ENCODE measurements at places on chromosomes 1 and 21. TPM values are rescaled to one million over a fixed set of nuclear protein-coding genes. Genes with fewer than 3 reads are reported as not detected.

- DNase-seq, result no peak
- H3K36me3 ChIP-seq, result peaks cover 27% of the 10 kb centered on the region
- H3K4me3 ChIP-seq, result no peak overlapping the region
- no peak overlapping the region for H3K27ac ChIP-seq
- H3K4me1 ChIP-seq, result no peaks in the 10 kb centered on the region
These were observed 16.5 kb downstream of the NADK start for GRCh38 chr1:1761504-1762376.

- H3K27me3 ChIP-seq, result peaks cover 4% of the 10 kb centered on the region
- DNase-seq, result no peak
- no peaks in the 10 kb centered on the region for H3K36me3 ChIP-seq
- no peak overlapping the region for H3K4me3 ChIP-seq
- no peak overlapping the region for H3K27ac ChIP-seq
- H3K4me1 ChIP-seq, result no peaks in the 10 kb centered on the region
These were observed 440 bp downstream of the TNFRSF25 start for GRCh38 chr1:6465461-6466005.

GRCh38 chr1:189117072-189117770 is 1360.4 kb downstream of the BRINP3 start:
- H3K4me1 ChIP-seq, result no peaks in the 10 kb centered on the region
- no peak overlapping the region for H3K27ac ChIP-seq
- DNase-seq, result no peak

GRCh38 chr1:157490467-157491165 is 61.7 kb downstream of the FCRL5 start:
- H3K4me3 ChIP-seq, result no peak overlapping the region
- H3K27ac ChIP-seq, result no peak overlapping the region
- no peaks in the 10 kb centered on the region for H3K4me1 ChIP-seq

DNA sequence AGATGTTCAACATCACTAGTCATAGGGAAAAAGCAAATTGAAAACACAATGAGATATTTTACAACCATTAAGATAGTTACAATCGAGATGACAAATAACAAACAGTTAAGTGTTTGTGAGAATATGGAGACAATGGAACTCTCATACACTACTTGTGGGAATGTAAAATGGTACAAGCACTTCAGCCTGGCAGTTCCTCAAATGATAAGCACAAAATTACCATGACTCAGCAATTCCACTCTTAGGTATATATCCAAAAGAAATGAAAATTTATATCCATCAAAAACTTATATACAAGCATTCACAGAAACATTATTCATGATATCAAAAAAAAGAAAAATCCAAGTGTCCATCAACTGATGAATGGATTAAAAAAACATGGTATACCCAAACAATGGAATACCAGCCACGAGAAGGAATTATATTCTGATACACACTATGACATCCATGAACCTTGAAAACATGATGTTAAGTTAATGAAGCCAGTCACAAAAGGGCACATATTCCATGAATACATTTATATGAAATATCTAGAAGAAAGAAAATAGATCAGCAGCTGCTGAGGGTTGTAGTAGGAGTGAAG is 76.4 kb downstream of the EVI5 start:
- H3K4me3 ChIP-seq, result no peak overlapping the region
- no peaks in the 10 kb centered on the region for H3K27me3 ChIP-seq
- H3K27ac ChIP-seq, result no peak overlapping the region
- peak; percentile 28 for DNase-seq
- no peaks in the 10 kb centered on the region for H3K4me1 ChIP-seq

DNA sequence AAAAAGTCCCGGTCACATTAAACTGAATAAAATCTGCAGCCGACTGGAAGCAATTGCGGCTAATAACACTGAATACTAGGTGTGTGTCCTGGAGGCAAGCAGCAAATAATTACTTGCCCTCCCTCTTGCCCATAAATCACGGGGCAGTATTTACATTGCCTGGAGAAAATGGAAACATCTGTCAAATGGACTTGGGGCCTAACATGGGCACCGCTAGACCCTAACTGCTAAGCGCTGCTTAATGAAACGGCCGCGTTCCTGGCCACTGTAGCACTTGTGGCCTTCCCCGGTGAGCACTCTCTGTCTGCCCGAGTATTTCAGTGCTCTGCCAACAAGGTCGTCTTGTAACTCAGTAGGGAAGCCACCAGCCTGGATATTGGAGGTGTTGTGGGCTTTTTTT is 23.9 kb upstream of the KNCN start:
- H3K27me3 ChIP-seq, result no peaks in the 10 kb centered on the region
- H3K36me3 ChIP-seq, result peaks cover 2% of the 10 kb centered on the region
- H3K4me1 ChIP-seq, result no peaks in the 10 kb centered on the region
- DNase-seq, result no peak
- H3K4me3 ChIP-seq, result no peak overlapping the region

DNA sequence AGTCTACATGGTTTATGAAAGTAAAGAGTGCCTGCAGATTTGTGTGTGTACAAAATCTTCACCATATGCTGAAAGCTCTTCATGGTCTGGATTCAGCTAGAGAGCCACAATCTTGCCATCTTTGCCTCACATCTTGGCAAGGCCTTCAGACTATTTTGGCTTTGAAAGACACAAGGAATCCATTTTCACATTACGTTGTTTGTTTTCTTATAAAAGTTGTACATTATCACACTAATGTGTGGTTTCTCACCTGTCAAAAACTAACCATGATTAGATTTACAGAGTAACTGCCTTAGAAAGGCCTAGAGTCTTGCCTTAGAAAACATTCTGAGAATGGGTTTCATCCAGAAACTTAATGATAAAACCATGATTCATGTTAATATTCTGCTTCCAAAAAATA is 494.6 kb downstream of the NEGR1 start:
- H3K27me3 ChIP-seq, result no peaks in the 10 kb centered on the region
- peak; percentile 57 for DNase-seq
- no peaks in the 10 kb centered on the region for H3K4me1 ChIP-seq

The OR2L3 gene
- not detected for total RNA-seq

The FAM72B gene
- total RNA-seq, result 0.51 TPM

- H3K4me3 ChIP-seq, result no peak overlapping the region
- H3K36me3 ChIP-seq, result no peaks in the 10 kb centered on the region
- peak; percentile 20 for DNase-seq
- no peak overlapping the region for H3K27ac ChIP-seq
- H3K4me1 ChIP-seq, result peaks cover 15% of the 10 kb centered on the region
These were observed 15.8 kb downstream of the CDA start for GRCh38 chr1:20604678-20605077.

DNA sequence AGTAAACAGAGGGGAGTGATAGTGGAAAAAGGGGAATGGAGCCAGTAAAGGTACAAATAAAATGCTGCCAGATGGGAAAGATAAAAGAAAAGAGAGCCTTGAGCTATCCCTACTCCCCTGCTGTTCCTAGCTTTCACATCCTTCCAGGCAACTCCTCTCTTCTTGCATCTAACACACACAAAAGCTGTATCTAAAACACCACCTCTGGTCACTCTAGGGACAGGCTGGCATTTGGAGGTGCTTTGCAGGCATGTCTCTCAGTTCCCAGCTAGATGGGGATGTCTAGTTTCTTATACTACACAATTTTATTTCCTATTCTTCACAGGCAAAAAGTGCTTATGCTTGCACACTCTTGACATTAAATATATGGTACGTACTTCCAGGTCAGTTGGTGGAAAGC is 185.1 kb upstream of the ST6GALNAC5 start:
- no peak for DNase-seq
- H3K27me3 ChIP-seq, result no peaks in the 10 kb centered on the region
- H3K27ac ChIP-seq, result no peak overlapping the region
- no peaks in the 10 kb centered on the region for H3K36me3 ChIP-seq

GRCh38 chr1:55078470-55078869 is 39.1 kb downstream of the PCSK9 start:
- no peak overlapping the region for H3K27ac ChIP-seq
- peaks cover 17% of the 10 kb centered on the region for H3K36me3 ChIP-seq
- no peaks in the 10 kb centered on the region for H3K4me1 ChIP-seq
- no peaks in the 10 kb centered on the region for H3K27me3 ChIP-seq
- DNase-seq, result no peak
- no peak overlapping the region for H3K4me3 ChIP-seq

The L1TD1 gene
- total RNA-seq, result 0.26 TPM

The RIIAD1 gene
- not detected for total RNA-seq

The C1orf53 gene
- 3.0 TPM for total RNA-seq

DNA sequence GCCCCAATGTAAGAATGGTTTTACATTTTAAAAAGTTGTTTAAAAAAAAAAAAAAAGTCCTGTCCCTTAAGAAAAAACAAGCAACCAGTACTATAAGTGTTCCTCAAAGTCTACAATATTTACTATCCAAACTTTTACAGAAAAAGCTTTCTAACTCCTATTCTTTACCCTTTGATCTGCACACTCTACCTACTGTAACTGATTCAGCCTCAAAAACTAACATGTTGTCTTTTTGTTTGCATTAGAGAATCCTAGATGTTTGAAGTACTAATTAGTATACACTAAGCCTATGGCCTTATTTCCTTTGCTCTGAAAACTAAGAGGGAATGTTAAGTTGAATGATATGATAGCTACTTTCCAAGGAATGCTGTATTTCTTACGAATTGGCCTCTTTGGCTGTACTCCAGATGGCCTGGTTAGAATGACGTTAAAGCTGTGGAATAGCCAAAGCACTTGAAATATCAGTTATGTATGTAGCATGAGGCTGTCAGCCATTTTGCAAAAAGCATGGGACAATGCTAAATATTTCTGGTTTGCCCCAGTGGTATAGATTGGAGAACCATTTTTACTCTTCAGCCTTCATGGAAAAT is 234.8 kb downstream of the GPR52 start:
- no peaks in the 10 kb centered on the region for H3K27me3 ChIP-seq
- no peak overlapping the region for H3K4me3 ChIP-seq
- no peak overlapping the region for H3K27ac ChIP-seq
- H3K36me3 ChIP-seq, result no peaks in the 10 kb centered on the region
- no peaks in the 10 kb centered on the region for H3K4me1 ChIP-seq

All from fibroblast of lung (primary cell).